AML-193 (cell line): ENCODE measurements at places on chromosomes 1 and 21.

GRCh38 chr1:44281962-44282703 lies 68.9 kb downstream of the DMAP1 start:
- peak; percentile 7 for DNase-seq

DNA sequence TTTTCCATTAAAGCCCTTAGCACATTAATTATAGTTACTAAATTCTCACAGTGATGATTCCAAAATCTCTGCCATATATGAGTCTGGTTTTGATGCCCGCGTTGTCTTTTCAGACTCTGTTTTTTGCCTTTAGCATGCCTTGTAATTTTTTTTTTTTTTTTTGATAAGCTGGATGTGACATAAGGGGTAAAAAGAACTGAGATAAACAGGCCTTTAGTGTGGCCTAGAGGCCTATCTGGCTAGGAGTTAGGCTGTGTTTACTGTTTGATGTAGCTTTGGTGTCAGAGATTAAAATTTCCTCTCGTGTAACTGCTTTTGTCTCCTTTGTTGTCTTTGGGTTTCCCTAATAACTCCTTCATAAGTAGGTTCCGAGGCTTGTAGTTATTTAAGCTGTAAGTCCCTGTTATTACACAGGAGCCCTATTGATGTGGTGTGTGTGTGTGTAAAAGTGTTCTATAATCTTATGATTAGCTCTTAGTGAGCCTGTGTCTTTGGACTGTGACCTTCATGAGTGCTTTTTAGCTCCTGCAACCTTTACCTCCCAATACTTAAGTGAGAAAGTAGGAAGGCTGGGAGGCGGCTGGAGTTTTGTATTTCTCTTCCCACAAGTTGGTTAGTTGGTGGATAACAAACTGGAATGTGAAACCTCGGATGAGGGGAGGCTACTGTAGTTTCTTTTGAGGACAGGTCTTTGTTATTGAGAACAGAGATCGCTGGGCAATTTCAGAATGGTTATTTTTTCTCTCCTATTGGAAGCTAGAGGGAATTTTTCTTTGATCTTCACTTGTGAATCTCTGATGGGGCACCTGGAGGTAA lies 19.3 kb downstream of the HS2ST1 start:
- DNase-seq: no peak

GRCh38 chr1:205938682-205939081 lies 4.6 kb downstream of the SLC26A9 start:
- DNase-seq: no peak

DNA sequence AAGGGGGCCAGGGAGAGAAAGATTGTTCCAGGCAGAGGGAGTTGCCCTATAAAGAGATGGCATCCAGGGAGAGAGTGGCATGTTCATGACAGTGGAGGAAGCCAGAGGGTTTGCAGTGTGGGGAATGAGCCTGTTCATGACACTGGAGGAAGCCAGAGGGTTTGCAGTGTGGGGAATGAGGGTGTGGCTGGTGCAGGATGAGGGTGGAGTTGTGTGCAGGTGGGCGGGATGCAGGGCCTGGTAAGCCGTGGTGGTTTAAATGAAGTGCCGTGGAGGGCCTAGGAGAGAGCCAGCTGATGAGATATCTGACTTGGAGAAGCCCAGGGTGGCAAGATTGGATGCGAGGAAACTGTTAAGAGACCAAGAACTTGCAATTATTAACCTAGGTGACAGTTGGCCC lies 131.8 kb downstream of the CAMTA1 start:
- no peak for DNase-seq

GRCh38 chr1:167627865-167628641 lies 2.0 kb upstream of the RCSD1 start:
- DNase-seq: peak; percentile 75

- DNase-seq: no peak
These were observed 32.1 kb upstream of the RUNX3 start for GRCh38 chr1:24961961-24962861.

DNA sequence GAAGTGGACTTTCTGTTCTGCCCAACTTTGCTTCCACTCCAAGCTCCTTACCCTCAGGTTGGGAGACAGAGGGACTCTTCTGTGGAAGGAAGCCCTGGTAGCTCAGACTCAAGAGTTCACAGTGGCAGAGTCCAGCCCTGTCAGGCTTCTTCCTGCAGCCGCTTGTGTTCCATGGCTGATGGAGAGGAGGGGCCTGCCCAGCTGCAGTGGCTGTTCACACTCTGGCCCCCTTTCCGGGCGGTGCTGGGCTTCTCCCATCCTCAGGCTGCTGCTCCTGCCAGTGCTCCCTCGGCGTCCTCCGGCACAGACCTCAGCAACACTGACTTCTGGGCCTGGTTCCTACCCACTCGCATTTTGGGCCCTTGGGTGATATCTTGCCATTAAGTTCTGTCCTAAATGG lies 4.0 kb downstream of the KRTAP10-1 start:
- no peak for DNase-seq

- no peak for DNase-seq
These were observed 24.9 kb upstream of the PODN start for GRCh38 chr1:53037159-53037558.

- no peak for DNase-seq
These were observed 226.0 kb downstream of the NPHP4 start for GRCh38 chr1:5765997-5766913.

DNA sequence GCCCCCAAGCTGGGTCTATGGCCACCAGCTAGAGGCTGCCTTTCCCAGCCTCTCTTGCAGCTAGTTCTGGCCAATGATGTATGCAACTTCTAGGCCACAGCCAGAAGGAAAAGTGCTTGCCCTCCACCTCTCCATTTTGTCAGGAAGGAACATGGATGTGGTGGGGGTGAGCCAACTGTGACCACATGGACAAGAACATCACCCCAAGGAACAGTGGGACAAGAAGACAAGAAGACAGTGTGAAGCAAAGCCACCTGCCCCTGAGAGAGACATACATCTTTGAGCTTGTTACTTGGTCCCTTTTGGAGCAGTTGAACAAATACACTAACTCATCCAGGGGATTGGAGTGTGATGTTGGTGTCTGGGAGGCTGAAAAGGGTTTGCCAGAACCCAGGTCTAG lies 105.8 kb upstream of the EDN2 start:
- DNase-seq: no peak

DNA sequence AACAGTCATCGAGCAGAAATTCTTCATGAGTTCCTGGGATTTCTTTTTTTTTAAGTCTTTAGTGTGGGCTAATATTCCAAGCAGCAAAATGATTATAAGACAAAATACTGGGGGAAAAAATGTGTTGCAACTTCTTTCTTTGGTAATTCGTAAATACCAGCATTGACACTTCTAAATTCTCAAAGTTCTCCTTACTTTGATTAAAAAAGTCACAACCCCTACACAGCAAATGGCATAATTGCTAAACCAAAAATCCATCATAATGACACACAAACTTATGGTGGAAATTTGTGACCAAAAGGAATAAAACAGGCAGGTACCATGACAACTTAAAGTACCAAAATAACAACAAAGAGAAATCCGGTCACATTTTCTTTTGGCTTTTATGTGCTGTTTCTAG lies 585.2 kb upstream of the PKN2 start:
- no peak for DNase-seq

DNA sequence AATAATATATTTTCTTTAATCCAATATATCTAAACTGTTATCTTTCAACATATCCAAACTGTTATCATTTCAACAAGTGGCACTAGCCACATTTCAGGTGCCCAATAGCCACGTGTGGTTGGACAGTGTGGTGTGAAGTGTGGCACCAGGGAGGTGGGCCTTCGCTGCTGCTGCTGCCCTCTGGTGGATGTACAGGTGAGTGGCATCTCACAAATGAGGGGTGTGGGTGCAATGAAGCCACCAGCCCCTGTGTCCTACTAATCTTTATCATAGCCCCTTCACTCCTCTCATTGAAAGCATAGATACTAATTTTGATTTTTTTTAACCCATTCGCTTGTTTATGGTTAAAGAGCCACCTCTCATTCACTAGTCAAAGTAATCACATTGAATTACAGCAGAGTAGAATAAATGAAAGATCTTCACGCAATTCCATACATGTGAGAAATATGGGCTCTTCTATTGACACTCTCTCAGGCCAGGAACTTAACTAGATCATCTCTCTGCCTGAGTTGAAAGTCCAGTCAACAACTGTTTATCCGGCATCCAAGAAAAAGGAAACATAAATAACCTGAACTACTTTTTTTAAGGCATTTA lies 499.2 kb downstream of the OMA1 start:
- peak; percentile 1 for DNase-seq

GRCh38 chr1:203915811-203916210 lies 54.4 kb downstream of the SNRPE start:
- DNase-seq: no peak

DNA sequence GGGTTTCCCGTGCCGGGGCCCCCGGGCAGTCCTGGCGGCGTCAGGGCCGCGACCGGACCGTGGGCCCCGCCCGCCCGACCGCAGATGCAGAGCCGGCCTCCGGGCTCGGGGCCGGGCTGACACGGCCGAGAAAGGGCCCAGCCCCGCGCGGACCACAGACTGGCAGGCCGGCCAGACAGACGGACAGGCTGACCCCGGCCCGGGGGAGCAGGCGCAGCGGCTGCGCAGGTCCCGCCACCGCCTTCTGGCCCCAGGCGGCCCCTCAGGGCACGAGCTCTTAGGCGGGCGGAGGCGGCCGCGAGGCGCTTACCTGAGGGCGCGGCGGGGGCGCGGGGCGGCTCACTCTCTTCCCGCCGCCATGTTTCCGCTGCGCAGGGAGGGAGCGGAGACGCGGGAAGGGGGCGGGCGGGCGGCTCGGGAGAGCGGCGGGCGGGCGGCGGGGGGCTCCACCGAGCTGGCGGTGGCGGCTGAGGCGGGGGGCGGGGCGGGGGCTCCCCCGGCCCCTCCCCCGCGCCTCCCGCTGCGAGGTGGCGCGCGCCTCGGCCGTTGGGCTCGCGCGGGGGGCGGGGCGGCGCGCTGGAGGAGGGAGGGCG lies at the start of gene SCMH1:
Gene SCMH1, minus strand, starts transcription at position 558 of the 593 bp plus-strand sequence. CDS start 56,173 bp downstream, outside the sequence.
- DNase-seq: peak; percentile 26

DNA sequence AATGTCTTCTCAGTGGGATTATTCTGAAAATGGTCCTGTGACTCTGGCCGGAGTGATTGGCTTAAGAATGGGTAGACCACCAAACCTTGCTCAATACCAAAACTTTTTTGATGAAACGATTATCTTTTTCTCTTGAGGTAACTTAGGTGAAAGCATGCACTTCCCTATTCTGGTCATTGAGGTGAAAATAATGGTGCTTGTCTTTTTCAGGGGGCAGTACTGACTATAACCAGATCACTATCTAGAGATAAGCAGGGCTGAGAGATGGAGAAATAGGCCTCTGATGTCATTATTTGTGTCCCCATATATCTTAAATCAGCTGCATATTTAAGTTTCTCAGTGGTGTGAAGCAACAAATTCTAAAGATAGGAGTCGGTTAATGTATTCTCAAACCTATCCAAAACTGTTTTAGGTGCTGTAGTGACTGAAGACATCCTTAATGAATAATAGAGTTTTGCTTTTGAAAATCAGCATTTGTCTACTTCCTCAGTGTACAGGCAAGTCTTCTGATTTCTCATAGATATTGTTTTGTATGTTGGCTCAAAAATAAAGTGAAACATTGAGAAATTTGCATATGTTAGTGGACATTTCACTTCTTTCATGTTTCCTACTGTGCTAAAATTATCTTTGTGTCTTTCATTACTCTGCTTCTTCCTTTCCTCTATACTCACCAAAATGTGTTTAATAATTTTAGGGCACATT lies 735.3 kb upstream of the ADGRL4 start:
- no peak for DNase-seq

DNA sequence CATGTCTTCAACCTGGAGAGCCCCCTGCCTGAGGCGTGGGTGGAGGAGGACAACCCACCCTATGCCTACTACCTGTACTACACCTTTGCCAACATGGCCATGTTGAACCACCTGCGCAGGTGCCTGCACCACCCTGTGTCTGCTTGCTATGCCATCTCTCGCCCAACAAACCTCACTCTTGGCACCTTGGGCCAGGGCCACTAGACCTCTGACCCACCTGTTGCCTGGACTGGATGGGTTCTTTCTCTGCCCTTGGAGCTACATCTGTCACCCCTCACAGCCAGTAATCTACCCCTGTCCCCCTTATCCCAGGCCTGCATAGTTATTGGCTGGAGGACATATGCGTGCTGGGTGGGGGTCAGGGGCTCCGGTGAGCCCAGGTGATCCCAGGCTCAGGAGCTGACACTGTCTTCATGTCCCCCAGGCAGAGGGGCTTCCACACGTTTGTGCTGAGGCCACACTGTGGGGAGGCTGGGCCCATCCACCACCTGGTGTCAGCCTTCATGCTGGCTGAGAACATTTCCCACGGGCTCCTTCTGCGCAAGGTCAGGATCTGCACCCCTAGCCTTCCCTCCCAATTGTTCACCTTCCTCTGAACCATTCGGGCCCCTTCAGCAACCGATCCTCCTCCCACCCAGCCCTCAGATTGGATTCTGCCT lies 9.9 kb downstream of the AMPD2 start:
- no peak for DNase-seq

GRCh38 chr1:64194168-64195080 lies 9.0 kb upstream of the UBE2U start:
- peak; percentile 55 for DNase-seq

GRCh38 chr1:207288315-207288714 lies 33.2 kb upstream of the CD55 start:
- no peak for DNase-seq

DNA sequence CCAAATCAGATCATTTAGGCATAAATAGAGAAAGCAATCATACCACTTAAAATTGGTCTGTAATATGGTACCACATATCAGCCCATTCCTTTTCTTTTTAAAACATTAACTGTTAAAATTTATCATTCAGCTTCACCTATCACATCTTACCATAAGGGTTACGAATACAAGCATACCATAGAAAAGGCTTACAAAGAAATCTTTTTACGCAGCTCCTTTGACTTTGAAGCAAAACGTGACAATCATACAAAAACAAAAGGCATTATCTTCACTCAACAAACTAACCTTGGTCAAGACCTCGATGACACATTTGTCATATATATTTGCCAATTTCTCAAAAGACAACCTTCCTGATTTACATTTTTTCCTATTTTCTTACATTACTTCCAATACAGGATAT lies 169.0 kb downstream of the SMYD3 start:
- DNase-seq: no peak

GRCh38 chr1:16145030-16145661 lies 10.7 kb downstream of the EPHA2 start:
- DNase-seq: no peak

- DNase-seq: no peak
These were observed 91.7 kb downstream of the ATG4C start for GRCh38 chr1:62875676-62876075.

GRCh38 chr1:2300004-2300771 lies 72.1 kb downstream of the SKI start:
- peak; percentile 18 for DNase-seq
